ENCODE measurements at places on chromosomes 5 and 9.

- no peak for DNase-seq
Observed at GRCh38 chr9:27425827-27426510, 98.1 kb upstream of the IFNK start.

DNA sequence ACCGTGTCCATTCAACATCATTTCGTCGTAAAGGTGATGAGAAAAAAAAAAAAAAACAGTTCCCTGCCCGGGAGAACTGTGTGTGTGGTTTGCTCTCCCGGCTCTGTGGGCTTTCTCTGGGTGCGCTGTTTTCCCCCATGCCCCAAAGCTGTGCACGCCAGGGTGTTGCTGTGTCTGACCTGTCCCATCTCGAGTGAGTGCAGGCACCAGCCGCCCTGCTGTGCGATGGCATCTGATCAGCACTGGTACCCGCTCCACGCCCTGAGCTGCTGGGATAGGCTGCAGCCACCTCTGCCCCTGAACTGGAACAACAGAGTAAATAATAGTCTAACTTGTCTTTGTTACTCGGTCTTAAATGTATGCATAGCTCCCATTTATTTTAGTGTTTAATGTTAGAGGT lies 33.3 kb downstream of the CEP72 start:
- no peak for DNase-seq

- no peak for DNase-seq
Observed at GRCh38 chr9:123070198-123070597, 36.7 kb downstream of the GPR21 start.

- peak; percentile 17 for DNase-seq
Observed at GRCh38 chr5:53109056-53109442, 508 bp downstream of the MOCS2 start.

- DNase-seq = no peak
Observed at GRCh38 chr5:1445689-1446601, 705 bp upstream of the SLC6A3 start.

DNA sequence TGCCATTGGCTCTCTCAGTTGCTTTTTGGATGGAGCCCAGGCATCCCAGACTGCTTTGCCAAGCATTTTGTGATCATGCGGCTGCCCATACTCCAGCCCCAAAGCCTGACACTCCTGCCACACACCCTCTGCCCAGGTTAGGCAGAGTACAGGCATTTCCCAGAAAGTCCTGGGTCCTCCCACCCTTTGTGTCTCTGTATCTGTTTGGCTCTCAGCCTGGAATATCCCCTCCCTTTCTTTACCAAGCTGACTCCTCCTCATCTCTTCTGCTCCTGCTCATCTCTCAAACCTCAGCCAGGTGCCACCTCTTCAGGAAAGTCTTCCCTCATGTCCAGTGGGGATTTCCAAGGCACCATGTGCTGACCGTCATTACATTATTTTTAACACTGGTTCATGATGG lies 14.3 kb upstream of the SH3RF2 start:
- no peak for DNase-seq

GRCh38 chr5:134625559-134625958 lies 7.1 kb downstream of the SAR1B start:
- DNase-seq = no peak

DNA sequence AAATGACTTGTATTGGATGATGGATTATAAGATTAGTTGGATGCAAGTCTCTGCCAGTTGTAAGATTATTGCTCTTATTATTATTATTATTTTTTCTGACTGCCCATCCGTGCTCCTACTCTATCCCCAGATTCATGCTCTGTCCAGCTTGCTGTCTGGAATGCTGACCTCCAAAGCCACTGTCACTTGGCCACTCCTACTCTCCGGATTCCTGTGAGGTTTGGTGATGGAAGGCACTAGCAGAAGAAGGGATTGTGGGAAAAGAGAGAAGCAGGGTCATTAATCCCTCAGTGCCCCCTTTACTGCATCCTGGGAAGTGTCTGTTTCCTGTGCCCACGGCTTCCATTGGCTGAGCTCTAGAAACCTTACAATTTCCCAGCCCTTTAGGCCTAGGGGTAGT lies 76.3 kb upstream of the IL12B start:
- DNase-seq = no peak

GRCh38 chr5:8396246-8396645 lies 527.3 kb downstream of the MTRR start:
- DNase-seq = no peak

DNA sequence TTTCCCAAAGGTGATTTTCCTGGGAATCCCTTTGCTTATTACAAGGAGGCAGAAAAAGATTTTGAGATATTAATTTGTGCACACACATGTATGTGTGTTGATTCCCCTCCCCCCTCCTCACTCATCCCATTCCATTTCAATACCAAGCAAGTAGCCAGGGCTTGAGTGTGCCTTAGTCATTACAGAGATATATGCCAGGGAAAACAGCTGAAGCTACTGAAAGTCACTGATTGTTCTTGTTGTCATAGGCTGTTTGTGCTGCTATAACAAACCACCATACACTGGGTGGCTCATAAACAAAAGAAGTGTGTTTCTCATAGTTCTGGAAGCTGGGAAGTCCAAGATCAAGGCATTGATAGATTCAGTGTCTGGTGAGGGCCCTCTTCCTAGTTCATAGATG lies 158.6 kb downstream of the BAAT start:
- no peak for DNase-seq

GRCh38 chr9:65410926-65411325 lies 125.9 kb upstream of the FOXD4L5 start:
- DNase-seq = no peak

GRCh38 chr5:120083851-120084542 lies 380.1 kb upstream of the PRR16 start:
- no peak for DNase-seq

- DNase-seq = no peak
Observed at GRCh38 chr5:74054641-74055421, 428.8 kb downstream of the ARHGEF28 start.

Measured in fibroblast of lung (primary cell).